ENCODE measurements at places on chromosomes 12 and 14.

DNA sequence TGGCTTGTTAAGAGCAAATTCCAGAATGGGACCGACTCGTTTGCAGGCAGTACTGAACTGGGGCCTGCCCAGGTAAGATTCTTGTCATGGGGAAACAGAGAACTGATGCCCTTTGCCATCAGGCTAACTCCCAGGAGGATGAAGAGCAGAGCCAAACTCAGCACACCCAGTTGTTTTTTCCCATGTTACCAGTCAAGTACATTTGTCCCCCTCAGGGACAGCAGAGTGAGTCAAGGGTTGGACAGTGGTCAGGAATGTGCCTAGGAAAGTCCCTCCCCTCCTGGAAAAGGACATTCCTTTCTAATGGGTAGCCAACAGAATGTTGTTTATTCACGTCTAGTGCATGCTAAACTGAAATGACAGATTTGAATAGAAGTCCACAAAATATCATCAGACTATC, 1.6 kb downstream of the ART4 start:
- DNase-seq = no peak

DNA sequence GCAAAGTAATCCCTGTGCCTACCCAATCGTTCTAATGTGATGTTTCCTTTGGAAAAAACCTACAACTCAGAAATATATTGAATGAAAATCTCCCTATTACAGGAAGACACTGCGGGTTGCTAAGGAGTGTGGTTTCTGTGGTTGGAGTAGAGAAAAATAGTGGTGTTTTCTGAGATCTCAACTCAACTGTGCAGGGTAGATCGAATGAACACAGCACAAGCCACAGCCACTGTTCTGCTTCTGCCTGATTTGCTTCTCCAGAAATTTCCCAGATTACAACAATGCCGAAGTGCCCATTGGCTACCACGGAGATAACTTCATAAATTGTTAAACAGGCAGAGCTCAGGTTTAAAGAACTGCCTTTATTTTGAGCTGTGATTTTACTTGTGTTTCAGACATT, 480.4 kb downstream of the DIO2 start:
- no peak for DNase-seq

DNA sequence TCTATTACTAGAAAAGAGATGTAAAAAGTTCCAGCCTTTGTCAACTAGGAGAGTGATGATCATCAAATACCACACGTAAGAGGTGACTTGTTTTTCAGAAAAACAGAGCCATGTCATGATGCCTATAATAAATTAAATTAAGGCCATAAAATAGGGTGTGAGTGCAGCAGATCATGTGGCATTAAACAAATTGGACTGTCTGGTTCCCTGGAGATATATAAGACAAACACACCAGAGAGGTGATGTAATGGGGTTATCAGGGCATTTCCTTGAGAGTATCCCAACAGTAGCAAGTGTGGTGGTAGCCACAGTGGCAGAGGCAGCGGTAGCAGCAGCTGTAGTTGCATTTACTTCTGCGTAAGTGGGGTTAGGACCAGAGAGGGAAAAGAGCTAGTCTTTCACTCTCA, 14.6 kb upstream of the GALNT6 start:
- DNase-seq = no peak

DNA sequence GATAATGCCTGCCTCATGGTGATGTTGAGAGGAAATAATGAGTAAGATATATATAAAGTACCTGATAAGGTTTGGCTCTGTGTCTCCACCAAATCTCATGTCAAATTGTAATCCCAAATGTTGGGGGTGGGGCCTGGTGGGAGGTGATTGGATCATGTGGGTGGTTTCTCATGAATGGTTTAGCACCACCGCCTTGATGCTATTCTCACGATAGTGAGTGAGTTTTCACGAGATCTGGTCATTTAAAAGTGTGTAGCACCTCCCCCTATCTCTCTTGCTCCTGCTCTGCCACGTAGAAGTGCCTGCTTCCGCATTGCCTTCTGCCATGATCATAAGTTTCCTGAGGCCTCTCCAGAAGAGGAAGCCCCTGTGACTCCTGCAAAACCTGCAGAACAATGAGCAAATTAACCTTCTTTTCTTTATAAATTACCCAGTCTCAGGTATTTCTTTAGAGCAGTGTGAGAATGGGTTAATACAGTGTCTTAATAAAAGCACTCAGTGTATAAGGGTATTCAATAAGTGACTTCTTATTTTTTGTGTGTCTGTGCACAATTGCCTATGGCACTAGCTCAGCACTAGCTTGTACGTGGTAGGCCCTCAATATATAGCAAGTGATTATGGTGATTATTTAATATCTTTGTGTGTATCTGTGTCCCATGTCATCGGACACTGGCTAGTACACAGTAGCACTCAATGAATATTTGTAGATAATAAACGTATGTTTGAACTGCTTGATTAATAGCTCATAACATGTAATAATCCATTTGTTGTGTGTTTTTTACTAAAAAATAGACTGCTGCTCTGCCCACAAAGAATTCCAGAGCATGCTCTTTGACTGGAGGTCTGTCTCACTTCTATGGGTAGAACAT, 138.1 kb upstream of the LMNTD1 start:
- no peak for DNase-seq

DNA sequence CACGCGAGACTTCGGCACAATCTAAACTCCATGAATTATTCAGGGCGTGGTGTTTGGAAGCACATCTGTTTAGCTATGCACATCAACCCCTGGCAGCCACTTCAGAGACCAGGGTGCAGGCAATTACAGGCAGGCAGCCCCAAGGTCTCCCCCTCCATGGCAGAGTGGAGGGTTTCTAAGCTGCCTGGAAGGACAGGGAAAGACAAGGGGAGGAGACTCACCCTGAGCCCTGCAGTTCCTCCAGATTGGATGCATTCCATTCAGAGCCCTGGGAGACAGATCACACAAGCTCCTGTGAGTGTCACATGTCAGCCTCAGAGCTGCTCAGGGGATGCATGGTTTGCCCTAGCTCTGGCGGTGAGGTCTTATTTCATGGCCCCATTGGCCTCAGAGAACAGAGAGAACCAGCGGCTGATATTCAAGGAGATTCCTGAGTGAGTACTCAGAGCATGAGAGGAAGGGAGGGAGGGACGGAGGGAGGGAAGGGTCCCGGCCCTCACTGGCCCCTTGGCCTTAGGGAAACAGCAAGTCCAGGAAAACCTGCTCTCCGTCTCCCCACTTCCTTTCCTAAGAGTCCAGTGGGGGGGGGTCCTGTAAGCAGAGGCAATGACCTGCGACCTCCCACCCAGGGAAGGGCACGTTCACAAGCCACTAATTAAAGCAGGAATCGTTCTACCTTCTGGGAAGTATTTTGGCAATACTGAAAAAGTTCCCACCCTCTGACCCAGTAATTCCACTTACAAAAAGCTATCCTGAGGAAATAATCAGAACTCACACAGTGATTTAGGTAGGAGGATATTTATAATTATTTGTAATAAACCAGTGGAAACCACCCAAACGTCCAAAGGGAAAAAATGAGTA, 55.1 kb downstream of the SSH1 start:
- DNase-seq = no peak

DNA sequence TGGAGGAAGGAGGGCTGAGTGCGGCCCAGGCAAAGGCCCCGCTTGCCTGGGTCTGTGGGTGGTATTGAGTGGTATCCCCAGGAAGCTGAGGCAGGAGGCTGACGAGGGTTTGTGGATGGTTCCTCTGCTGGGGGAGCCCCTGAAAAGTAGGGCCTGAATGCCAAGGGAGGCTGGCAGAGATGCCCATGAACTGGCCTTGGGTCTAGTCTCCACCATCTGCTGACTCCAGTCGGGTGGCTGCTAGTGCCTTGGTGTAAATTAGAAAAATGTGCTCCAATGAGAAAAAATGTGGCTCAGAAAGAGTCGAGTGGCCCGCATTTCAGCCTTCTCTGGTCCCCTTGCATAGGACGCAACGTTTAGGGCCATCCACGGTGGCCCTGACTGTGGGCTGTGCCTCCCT, 181.2 kb upstream of the PRMT8 start:
- DNase-seq = no peak

- DNase-seq = no peak
Measured at GRCh38 chr14:33430414-33431035, 491.8 kb downstream of the NPAS3 start.

DNA sequence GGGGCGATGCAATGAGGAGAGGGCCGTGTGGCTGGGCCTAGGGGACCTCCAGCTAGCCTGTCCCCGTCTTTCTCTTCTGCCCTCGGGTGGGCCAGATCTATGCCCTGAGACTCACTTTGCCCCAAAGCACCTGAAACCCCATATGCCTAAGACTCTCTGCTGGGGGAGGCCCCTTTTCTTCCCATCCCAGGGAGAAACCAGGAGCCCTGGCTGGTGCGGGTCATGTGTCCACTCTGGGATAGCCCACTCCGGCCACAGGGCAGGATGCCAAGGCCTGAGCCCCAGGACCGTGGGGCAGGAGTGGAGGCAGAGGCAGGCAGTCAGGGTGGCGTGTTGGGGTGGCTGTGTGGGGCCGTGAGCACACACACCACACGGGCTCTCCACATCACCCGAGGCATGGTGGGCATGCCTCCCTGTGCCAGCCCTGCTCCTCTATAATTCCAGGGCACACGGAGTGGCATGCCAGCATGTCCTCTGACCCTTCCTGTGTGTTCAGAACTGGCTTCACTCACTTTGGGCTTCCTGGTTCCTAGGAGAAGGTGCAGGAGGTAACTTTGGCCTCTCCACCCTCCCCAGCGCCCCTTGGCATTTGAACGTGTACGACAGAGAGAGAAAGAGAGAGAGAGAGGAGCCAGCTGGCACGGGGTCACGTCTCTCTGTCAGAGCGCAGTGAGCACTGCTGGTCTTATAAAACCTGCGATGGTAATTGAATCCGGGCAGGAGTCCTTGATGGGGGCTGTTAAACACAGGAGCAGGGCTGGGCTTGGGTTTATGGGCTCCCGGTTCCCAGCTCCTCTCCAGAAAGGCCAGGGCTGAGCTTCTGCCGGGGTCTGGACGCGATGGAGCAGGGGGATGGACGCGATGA, 144.2 kb downstream of the KIF26A start:
- no peak for DNase-seq

DNA sequence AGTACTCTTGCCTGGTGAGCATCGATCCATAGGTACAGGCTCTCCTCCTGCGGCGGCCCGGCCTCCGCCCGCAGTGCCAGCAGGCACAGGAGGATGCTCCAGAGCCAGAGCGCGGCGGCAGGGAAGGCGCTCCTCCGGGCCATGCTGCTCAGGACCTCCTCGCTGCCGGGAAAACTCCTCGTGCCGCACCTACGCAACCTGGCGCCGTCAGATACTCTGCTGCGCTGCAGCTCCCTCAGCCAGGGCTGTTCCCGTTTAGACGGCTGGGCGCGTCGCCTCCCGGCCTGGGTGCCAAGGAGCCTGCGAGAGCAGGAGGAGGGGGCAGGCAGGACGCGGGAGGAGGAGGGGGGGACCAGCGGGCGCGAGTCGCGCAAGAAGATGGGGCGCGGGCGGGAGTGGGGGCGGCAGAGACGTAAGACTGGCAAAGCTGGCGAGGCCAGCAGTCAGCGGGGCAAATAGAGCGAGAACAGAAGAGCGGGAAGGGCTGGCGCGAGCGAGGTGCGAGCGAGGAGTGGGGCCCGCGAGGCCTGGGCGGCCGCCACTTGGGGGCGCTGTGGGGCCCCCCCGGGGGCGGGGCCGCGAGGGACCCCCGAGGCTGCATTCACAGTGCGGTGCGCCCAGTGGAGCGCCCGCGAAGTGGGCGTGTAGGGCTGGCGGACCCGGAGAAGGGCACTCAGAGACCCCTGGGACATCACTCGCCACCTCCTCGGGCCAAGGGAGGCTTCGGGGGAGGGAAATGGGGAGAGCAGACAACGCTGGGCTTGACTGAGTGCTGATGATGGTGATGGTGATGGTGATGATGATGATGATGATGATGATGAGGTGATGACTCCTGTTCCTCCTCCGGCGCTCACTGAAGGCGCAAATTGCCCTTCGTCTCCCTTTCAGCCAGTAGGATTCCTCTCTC, at the start of gene WIF1:
TSS of gene WIF1 (minus strand) at position 257 of the 907 bp plus-strand sequence. CDS start at position 143, 114 bp downstream.
- peak; percentile 4 for DNase-seq

GRCh38 chr12:28770322-28770721, 378.8 kb upstream of the FAR2 start:
- no peak for DNase-seq

DNA sequence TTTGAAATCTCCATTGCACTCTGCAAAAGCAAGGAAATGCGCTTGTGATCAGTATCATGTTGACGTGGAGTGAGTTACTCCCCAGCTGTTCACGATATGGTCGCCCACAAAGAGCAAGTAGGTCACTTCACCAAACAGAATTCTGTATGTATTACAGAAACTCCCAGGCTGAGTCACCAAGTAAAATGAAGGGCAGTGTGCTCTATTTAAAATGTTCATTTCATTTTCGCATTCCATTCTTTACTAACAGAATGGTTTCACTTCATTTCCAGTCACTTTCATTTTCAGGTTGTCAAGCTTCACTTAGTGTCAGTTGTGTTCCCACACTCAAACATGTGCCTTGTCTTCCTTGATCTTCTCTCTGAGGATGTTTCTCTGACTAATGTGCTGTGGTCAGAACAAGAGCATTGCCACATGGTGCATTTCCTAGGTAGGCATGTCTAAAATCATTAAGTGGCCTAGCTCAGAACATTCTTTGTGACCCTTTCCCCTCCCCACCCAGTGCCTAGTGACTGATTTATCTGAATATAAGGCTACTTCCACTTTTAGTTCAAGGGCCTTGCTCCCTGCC, 391.2 kb downstream of the RAD51B start:
- DNase-seq = peak; percentile 11

- DNase-seq = no peak
Measured at GRCh38 chr12:100215209-100215608, 14.6 kb downstream of the ACTR6 start.

Data from stimulated activated CD4-positive, alpha-beta T cell treated with anti-CD3 and anti-CD28 coated beads, Interleukin-1b, Interleukin-23, amount 100 ng/mL, for 24 hours (primary cell).